Islet precursor cell (in vitro differentiated cells): ENCODE measurements at places on chromosomes 2 and 18.

DNA sequence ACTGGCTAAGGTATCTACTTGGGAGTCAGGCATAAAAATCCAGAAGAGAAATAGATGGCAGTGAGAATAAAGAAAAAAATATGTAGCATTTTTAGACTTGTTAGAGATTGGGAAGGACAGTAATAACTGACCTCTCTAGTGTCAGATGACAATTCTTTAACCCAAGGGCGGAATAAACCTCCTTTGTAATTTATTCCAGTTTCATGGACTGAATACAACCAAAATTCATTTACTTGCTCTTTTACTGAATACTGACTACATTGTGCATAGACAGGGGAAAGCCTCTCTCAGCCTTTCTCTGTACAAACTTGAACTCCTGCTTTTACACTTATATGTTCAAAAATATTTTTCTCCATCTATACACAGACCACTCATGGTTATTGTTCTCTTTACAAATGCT, 475.3 kb upstream of the RAB12 start:
- DNase-seq, result no peak

- no peak for DNase-seq
Measured at GRCh38 chr2:105258835-105259350, 17.4 kb downstream of the GPR45 start.

GRCh38 chr2:234490271-234491091, 6.4 kb downstream of the ARL4C start:
- DNase-seq, result no peak

- no peak for DNase-seq
Measured at GRCh38 chr2:238290091-238290509, 1.7 kb upstream of the PER2 start.
